ENCODE measurements at places on chromosomes 5 and 9. TPM values are rescaled to one million over a fixed set of nuclear protein-coding genes. Genes with fewer than 3 reads are reported as not detected.

Gene PCDHB11
- not detected for total RNA-seq

Gene PTGDS
- 0.30 TPM for total RNA-seq

Gene COL5A1
- total RNA-seq = 0.14 TPM

Gene PRXL2C
- 9.0 TPM for total RNA-seq

Gene NUDT12
- total RNA-seq = 2.9 TPM

Gene GPR150
- 0.55 TPM for total RNA-seq

Gene KCNIP1
- not detected for total RNA-seq

Gene CCDC152
- 10.8 TPM for total RNA-seq

Gene SHOC1
- not detected for total RNA-seq

Gene C9orf43
- 1.4 TPM for total RNA-seq

Gene HTR1A
- not detected for total RNA-seq

Gene HMGCR
- total RNA-seq = 51.1 TPM
